Fibroblast of lung (primary cell): ENCODE measurements at places on chromosomes 5 and 9. TPM values are rescaled to one million over a fixed set of nuclear protein-coding genes. Genes with fewer than 3 reads are reported as not detected.

DNA sequence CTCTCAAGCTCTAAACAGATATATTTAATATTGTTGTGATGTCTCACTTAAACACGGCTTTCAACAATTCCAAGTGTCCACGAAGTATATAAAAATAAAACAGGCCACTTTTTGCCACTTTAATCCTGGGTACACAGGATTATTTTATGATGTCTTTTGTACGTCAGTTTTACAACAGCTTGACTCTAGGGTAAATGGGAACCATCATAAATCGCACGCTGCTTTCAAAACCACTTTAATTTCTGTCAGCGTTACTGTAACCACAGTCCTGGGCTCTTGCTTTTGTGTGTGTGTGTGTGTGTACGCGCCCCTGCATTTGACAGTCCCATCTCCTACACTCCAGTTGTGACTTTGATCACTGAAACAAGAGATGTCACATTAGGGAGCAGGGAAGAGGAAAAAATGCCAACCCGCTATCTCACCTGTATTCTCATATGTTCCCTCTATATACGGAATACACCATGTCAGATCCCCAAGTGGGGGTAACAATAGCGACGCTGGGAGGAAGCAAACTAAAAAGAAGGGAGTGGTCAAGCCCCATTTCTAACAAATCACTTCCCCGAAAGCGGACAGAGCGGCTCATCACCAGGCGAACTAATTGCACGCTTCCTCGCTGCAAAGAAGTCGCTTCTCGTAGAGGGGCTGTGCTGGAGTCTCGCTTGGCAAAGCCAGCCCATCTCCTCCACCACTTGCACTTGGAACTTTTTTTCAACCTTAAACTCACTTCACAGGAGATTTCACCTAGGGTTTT, 1.2 kb downstream of the BNC2 start:
- peak; percentile 52 for DNase-seq

DNA sequence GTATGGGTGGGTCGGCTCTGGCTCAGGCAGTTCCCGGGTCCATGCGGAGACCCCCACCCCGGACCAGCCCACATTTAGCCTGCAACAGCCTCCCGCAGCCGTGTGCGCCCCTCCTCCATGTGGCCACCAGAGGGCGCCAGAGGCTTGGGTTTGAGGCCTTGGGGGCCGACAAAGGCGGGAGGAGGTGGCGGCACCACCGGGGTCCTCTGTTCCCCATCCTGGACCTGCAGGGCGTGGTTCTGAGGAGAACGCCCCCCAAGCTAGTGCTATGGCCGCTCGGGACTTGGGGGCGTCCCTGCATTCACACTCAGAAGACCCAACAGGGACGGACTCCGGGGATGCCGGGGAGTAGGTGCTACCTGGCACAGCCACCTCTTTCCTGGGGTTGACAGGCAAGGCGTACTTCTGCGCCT, 16.5 kb downstream of the ASS1 start:
- DNase-seq: peak; percentile 10

DNA sequence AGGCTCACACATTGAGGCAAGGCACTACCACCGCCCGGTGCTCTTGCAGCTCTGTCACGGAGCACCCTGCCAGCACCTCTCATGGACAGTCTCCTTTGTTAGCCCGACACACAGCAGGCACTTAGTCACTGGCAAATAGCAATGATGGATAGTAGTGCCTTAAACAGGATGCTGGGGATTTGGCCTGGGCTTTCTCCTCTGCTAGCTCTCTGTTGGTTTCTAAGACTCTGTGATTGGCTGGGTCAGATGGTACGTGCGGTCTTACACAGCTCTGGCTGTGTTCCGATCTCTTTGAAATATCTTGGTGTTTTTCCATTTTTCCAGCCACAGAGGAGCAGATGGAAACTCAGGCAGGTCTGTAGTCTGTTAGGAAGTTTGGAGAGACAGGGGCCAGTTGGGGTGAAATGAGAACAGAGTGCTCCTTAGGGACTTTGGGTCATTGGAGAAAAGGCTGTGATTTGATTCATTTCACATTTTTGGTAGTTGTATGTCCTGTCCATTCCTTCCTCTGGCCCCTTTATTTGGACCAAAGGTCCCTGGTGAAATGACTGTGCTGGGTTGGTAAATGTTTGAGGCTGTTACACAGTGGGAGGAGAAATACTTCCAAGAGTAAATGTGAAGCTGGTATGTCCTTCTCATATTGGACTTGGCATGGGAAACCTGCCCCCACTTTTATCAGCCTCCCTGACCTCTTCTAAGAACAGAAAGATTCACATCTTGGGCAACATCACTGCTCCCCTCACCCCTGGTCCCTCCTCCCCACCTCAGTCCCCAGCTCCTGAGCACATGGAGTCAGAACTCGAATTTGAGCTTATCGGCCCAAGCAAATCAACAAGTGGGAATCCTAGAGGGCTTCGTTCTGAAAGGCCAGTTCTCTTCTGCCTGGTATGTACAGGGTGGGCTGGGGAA, 3.4 kb downstream of the SMIM3 start:
- peak; percentile 99 for DNase-seq

GRCh38 chr9:85302938-85303756, 438.6 kb downstream of the AGTPBP1 start:
- DNase-seq: no peak

The TCF7 gene
- 1.0 and 3.1 TPM in 2 replicates for total RNA-seq

The F2R gene
- total RNA-seq: 164 and 265 TPM in 2 replicates
